Sciatic nerve (tissue), 2 donors: ENCODE measurements at places on chromosomes 13 and 19. TPM values are rescaled to one million over a fixed set of nuclear protein-coding genes. Genes with fewer than 3 reads are reported as not detected.

Gene HNRNPUL1
- total RNA-seq, result 161 TPM

Gene EID2B
- total RNA-seq, result 4.3 TPM

Gene IGLON5
- total RNA-seq, result not detected

Gene C3
- 971 TPM for total RNA-seq

Gene DAZAP1
- 75.7 TPM for total RNA-seq

Gene NAPSA
- 3.4 TPM for total RNA-seq

Gene LGI4
- 244 TPM for total RNA-seq

Gene ZNF729
- not detected for total RNA-seq

Gene ZNF580
- total RNA-seq, result 42.2 TPM

Gene PLVAP
- total RNA-seq, result 283 TPM

Gene GNG7
- 11.5 TPM for total RNA-seq

Gene SBK2
- not detected for total RNA-seq

- no peak for DNase-seq
Measured at GRCh38 chr13:97542102-97542685, 108.2 kb downstream of the RAP2A start.

GRCh38 chr13:38518328-38518727, 168.5 kb upstream of the FREM2 start:
- no peak for DNase-seq

- no peak for DNase-seq
Measured at GRCh38 chr19:10209315-10209714, 14.6 kb upstream of the DNMT1 start.

DNA sequence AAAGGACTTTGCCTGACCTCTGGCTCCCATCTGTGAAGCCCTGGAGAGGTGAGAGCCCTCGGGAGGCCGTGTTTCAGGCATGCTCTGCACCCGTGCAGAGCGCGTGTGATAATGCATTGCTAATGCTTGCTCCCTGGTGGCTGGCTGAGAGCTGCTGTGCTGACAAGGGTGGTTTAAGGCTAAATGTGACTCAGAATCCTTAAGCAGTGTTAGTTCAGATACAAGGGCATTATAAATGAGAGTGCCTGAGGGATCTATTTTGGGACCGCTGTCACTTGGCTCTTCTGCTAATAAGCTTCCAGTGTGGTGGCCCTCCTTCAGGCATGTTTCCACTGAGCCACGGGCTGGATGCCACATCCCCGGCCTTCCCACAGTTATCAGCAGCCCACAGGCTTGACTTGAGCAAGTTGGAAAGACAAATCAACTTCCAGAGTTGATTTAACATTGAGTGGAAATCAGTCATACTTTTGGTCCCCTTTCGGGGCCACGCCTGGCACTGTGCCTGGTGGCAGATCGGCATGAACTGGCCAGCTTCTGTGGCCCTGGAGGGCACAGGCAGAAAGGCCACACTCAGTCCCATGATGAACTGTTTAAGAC, 17.0 kb downstream of the ALOX5AP start:
- no peak for DNase-seq

DNA sequence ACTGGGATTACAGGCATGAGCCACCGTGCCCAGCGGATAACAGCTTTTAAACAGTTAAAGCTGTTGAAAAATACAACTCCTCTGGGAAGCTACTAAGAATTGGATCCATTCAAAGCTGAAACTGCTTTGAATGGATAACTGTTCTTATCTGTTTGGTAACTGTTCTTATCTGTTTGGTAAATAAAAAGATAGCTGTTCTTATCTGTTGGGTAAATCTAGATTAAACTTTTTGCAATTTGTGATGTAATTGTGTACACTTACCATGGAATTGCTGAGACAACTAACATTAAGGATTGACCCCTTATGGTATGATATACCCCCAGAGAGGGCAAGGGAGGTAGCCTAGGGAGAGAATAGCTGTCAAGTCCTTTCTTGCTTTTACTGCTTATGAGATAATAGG, 27.9 kb upstream of the SPART start:
- no peak for DNase-seq

GRCh38 chr19:49857061-49857837, 6.3 kb downstream of the PTOV1 start:
- DNase-seq, result no peak

DNA sequence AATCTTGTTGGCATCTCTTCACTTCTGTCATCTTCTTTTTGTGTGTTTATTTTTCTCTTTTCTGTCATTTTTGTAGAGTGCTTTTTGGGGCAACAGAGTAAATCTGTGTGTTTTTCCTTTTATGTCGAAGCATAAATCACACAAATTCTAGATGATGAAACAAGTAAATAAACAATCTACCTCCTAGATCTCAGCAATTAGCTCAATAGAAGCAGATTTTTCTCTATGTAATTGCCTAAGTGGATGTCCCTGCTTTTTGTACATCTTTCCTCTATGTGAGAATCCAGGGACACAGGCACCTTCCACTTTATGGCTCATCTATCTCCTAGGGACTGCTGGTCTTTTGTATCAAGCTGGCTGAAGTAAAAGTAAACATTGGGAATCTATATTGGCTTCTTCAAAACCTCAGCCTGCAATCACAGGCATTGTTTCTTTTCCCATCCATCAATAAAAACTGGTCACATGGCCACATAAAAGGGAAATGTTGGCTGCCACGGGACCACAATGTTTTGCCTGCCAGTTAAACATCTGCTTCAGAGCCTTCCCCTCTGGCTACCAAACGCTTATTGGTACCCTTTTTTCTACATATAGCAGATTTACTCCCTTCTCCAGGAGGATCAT, 323.8 kb downstream of the LMO7 start:
- DNase-seq, result no peak

DNA sequence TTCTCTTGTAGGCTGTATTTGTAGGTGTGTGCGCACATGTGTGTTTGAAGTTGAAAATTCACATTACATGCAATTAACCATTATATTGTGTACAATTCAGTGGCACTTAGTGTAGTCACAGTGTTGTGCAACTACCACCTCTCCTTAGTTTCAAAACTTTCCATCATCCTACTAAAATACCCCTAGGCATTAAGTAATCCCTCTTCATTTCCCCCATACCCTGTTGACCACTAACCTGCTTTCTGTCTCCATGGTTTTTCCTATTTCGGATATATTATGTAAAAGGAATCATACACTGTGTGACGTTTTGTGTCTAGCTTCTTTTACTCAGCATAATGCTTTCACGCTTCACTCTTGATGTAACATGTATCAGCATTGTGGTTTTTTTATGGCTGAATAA, 16.1 kb downstream of the LSM14A start:
- no peak for DNase-seq

DNA sequence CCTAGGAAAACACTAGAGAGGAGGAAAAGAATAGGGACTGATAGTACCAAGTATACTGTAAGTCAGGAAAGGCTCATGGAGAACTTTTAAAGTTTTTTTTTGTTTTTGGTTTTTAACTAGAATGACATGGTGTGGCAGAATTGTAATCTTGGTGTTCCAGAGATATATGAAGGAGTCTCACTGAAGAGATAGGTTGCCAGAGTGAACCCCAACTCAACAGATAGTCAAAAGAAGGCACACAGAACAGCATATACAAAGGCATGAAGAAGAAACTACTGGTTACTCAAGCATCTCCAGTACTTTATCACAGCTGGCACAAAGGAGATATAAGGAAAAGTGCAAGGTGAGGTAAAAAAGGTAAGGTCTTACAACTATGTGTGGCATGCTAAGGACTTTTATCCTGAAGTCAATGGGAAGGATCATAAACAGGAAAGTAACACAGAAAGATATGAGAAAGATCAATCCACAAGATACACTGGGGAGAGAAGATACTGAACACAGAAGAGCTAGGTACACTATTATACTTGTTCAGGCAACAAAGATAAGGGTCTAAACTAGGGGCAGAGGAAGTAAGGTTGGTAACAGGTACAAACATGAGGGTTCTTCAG, 6.0 kb downstream of the KPNA3 start:
- no peak for DNase-seq

DNA sequence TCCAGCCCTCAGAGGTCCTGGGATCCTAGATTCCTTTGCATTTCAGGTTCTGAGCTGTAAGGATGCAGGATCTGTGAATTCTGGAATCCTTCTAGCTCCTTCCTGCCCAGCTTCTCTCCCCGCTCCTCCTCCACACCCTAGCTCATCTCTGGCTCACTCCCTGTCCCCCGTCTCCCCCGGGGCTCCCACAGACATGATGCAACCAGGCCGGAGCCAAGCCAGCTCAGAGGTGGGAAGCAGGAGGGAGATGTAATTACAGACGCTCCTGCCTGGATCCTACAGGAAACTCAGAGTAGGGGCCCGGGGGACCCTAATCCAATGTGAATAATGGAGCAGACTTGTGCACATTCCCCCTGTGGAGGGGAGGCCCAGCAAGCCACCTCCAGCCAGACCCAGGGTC, 4.5 kb downstream of the GNG8 start:
- DNase-seq, result no peak

- no peak for DNase-seq
Measured at GRCh38 chr13:109642358-109642757, 144.0 kb downstream of the IRS2 start.

DNA sequence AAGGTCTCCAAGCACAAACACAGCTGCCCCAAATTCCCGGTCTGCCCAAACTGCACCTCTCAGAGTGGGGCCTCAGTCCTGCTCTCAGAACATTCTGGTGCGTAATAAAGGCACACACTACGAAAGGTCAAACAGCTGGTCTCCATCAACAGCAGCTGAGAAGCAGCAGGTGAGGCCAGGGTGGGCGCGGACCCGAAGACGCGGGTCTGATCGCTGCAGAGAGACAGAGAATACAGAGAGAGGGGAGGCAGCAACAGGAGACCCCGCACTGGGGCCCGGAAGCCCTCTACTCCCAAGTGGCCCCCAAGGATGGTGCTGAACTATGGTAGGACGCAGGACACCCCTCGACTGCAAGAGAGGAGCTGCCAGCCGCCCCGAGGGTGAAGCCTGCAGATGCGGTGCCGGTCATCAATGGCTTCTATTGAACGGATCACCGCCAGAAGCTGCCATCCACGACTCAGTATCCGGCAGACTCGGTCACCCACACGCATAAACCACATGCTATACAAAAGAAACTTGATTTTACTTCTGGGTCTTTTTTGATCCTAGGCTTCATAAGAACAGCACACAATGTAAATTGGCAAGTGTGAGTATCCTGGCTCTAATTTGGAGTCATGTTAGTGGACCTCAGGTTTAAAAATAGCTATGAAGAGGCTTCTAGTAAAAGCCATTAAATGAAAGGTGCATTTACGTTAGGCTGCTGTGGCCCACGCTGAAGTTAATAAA, 33.4 kb downstream of the STK24 start:
- DNase-seq, result no peak

GRCh38 chr19:398719-399118, 10.2 kb downstream of the C2CD4C start:
- peak; percentile 48 for DNase-seq

- DNase-seq, result no peak
Measured at GRCh38 chr19:29680447-29680846, 15.2 kb downstream of the PLEKHF1 start.
